Osteocyte (in vitro differentiated cells): ENCODE measurements at places on chromosomes 5 and 9.
A peak's percentile ranks its signal among the peaks of the same experiment; 100 is the strongest.

- no peak for DNase-seq
Measured at GRCh38 chr5:116543501-116543900, 31.1 kb downstream of the SEMA6A start.

- DNase-seq, result no peak
Measured at GRCh38 chr5:77635067-77635916, 3.2 kb downstream of the OTP start.

- peak; percentile 85 for DNase-seq
Measured at GRCh38 chr9:133726401-133727276, 11.5 kb downstream of the SARDH start.

DNA sequence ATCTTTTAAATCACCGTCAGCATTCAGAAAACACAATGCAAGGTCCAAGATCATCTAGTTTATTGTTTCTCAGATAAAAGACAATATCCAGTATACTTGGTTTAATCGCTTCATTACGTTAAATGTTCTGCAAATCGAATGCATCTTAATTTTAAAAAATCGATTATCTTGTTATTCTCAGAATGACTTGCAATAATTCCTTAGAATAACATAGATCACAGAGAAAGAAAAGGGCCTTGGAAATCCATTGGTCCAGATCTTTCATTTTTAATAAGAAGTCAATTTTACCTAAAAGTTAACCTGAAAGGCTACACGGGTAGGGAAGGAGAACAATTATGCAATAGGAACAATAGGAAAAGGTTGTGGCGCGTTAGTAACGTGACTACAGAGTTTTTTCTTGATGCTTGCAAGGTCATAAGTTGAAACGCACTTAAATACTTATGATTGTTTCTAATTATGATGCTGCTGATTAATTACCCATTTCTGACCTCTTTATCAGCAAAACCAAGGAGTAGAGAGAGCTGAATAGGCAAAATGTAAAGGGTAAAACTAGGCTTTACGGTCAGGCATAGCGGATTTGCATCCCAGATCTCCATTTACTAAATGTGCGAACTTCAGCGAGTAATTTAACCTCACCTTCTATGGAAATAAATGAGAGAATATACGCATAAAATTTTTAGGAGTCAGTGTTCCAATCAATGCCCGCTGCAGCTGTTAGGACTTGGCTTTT lies 769 bp upstream of the LYRM7 start:
- DNase-seq, result no peak

- DNase-seq, result no peak
Measured at GRCh38 chr9:113541019-113541900, 77.7 kb downstream of the RGS3 start.

DNA sequence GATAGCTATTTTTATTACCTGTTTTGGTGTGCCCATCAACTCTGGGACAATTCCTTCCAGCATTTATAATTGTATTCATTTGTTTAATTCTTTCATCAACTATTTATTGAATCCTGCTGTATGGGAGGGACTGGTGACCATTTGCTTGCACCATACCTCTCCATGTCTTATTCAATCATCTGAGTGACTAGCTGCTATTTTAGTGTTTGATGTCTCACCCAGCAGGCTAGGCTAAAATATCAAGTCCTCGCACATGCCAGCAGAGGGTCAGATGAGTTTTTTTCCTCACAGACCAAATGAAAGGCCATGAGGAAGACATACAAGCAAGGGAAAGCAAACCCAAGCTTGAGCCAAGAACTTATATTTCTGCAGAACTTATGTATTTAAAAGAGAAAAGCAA lies 63.9 kb downstream of the CETN3 start:
- DNase-seq, result no peak

GRCh38 chr5:67092535-67092934 lies 104.1 kb downstream of the CD180 start:
- no peak for DNase-seq

GRCh38 chr5:95261437-95262175 lies 23.3 kb downstream of the MCTP1 start:
- DNase-seq, result no peak

DNA sequence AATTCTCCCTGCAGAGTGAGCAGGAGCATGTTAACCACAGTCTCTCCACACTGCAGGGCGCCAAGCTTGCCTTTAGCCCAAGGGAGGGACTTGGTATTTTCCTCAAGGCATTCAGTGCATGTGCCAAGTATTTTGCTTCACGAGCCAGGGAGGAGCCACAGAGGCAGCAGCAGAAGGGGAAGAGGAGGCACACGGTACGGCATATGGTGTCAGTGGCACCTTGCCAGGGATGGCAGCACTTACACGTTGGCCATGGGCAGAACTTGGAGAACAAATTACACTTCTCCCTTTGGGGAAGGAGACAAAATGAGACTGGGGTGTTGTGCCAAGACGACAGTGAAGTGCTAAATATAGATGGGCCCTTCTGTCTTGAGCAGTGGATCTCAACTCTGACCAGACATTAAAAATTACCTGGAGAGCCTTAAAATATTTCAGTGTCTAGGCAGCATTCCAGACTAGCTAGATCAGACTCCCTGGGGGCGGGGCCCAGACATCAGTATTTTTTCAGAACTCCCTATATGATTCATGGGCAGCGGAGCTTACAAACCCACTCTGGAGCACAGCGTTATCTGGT lies 155.8 kb downstream of the DRD1 start:
- no peak for DNase-seq

DNA sequence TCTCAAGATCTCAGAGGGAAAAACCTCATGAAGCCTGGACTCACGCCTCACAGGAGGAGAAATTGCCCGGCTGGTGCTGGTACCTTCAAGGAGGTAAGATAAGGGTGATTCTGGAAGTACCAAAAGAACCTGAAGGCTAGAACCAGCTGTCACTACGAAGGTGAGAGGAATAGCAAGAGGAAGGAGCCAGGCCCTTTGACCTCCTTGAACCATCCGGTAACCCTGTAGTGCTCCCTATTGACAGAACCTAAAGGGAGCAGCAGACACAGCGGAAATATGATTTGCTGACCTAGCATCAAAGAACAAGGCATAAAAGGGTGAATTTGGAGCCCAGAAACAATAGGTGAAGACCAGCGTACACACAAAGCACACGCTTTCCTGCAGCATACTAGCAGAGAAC lies 92.2 kb downstream of the DOCK8 start:
- no peak for DNase-seq

DNA sequence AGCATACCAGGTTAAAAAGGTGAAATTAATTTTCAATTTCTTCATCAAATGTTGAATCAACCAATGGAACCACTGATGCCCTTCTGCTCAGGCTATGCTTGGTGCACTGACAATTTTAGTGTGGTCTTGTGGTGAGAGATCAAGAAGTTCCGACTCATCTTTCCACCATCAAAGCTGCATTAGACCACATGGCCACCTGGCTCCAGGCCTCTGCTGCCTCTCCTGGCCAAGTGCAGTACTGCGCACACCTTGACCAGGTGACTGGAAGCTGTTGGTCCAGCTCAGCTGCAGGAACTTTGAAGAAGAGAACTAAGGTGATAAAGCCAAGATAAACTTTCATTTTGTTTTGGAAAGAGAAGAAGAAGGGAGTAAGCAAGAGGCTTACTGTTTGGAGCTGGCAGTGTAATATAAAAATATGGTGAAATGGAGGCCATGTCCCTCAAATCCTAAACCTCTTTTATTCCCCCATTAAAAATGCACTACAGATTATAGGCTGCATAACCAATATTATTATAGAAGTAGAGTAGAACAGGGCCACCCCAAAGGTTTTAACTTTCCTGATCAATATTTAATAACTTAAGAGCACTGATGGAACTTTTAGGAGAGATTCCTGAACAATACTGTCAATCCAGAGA lies 315.5 kb upstream of the C9orf72 start:
- no peak for DNase-seq

DNA sequence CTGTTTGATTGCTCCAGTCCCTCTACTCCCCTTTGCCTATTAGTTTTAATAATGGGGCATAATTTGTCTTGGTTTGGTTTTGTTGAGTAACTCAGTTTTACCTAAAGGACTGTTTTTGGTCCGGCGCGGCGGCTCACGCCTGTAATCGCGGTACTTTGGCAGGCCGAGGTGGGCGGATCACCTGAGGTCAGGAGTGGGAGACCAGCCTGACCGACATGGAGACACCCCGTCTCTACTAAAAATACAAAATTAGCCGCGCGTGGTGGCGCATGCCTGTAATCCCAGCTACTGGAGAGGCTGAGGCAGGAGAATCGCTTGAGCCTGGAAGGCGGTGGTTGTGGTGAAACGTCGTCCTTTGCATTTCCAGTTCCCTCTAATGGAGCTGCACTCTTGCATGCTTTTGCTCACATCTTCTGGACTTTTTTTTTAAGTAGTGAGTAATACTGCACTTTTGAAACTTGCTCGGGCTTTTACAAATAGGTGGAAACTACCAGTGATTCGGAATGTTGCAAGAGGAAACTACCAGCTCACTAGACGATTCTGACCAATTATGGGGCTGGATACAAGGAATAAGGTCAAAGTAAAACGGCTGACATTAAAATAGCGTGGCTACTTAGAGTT lies 721 bp upstream of the MAML1 start:
- DNase-seq, result no peak

DNA sequence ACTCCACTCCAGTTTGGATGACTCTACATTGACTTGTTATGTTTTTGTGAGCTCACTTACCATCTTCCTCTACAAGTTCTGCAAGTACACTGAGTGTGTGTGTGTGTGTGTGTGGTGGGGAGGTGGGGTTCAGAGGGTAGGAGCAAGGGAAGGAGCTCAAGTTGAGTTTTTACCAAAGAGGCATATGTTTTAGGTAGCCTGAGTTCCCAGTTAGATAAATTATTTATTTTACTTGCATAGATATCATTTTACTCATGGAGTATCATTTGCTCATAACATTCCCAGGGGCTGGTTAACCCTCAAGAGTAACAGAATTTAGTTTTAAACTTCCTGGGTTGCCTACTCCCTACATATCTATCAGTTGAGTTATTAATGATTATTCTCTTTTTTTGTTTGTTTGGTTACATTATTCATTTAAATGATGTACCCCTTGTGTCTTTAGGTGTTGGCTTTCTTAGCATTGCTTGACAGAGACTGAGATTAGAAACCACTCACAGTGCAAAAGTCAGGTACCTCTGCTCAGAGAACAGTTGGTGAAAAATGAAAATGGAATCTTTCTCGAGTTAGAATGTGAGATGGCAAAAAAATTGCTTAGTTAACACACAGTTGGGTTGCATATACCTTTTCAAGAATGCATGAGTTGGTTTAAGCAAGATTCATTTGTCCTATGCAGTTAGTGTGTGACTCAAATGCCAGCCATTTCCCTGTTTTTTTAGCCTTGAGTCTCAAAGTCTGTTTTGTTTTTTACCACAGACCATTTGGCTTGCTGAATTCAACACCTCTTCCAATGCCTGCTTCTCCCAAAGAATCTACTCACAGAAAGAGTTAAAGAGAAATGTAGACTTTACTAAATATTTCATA lies 29.2 kb downstream of the TNFSF8 start:
- no peak for DNase-seq

- no peak for DNase-seq
Measured at GRCh38 chr5:122858451-122858850, 13.0 kb downstream of the SNX24 start.

DNA sequence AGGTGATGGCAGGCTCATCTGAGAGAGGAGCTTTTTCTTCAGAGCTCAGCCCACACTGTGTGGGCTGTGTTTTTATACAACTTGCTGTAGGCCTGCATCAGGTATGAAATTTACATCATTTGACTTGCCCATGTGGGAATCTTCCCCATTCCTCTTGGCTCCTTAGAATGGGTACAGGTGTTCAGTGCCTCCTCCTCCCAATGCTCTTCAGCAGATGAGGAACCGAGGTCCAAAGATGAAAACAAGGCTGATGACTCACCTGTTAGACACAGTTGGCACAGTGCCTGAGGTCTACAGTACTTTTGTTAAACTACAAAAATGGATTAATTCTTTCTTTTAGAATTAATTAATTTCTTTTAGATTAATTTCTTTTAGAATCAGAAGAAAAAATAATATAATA lies 20.8 kb downstream of the PAPPA start:
- DNase-seq, result no peak

DNA sequence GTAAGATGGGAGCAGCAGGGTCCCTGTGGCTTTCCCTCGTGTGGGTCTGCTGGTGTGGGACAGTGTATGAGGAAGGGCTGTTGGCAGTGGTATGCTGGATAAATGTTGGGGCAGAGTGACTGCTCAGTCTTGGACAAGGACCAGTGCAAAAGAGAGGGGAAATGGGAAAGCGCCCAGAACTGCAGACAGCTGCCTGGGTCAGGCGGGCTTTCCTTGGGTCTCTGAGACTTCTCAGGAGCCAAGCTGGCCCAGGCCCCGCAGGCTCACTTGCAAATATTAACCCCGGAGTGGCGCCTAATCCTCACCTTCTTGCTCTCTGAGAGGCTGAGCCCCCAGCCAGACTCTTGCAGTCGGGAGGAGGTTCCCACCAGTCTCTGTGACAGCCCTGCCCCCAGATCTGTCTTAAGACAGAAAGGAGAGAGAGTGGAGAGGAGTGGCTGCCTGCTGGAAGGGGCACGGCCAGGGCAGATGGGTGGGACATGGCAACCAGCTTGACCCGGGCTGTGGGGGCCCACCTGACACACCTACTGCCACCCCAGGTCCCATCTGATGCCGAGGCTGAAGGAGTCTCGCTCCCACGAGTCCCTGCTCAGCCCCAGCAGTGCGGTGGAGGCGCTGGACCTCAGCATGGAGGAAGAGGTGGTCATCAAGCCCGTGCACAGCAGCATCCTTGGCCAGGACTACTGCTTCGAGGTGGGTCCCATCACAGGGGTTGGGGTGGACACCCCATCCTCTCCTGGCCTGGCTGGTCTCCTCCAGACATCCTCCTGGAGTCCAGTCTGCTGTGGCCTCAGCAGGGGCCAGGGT lies 105.2 kb downstream of the DAB2IP start:
- DNase-seq, result no peak

- DNase-seq, result no peak
Measured at GRCh38 chr5:55530669-55531068, 4.1 kb downstream of the PLPP1 start.

DNA sequence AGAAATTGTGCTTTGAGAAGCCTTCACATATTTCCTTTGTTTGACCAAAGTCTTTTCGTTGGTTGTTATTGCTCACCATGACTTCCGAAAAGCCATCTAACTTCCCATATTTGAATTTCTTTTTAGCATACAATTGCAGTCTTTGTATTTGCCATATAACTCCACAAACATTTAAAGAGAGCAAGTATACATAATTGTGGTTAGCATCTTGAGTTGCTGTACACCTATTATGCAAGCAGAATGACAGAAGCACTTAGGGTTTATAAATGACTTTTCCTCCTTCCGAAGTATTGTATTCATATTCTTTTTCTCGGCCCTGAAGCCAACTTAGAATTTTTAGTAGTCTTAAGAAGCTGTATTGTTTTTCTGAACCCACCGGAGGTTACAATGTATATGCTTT lies 250.4 kb downstream of the RFK start:
- DNase-seq, result no peak

DNA sequence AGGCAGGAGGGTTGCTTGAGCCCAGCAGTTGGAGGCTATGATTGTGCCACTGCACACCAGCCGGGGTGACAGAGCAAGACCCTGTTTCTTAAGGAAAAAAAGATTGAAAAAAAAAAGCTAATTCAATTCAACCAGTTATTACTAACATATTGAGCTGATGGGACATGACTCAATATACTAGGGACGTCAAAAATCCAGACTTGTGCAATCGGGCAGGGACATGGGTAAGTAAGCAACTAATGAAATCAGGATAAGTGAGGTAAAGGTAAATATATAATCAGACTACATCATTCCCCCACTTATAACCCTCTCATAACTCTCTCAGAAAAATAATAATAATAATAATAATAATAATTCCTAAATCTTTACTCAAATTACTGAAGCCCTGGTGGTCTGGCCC lies 975 bp upstream of the HAVCR1 start:
- DNase-seq, result no peak
